Activated effector memory CD4-positive, alpha-beta T cell treated with Interleukin-2 at 50 U/mL for 16 hours (primary cell): ENCODE measurements at places on chromosomes 11 and 22.

GRCh38 chr11:70642266-70642665 is 243.9 kb downstream of the CTTN start:
- DNase-seq: no peak

GRCh38 chr22:31130873-31131272 is 8.1 kb downstream of the INPP5J start:
- DNase-seq: no peak

- no peak for DNase-seq
Observed at GRCh38 chr11:2298795-2299761, 2.6 kb downstream of the C11orf21 start.

DNA sequence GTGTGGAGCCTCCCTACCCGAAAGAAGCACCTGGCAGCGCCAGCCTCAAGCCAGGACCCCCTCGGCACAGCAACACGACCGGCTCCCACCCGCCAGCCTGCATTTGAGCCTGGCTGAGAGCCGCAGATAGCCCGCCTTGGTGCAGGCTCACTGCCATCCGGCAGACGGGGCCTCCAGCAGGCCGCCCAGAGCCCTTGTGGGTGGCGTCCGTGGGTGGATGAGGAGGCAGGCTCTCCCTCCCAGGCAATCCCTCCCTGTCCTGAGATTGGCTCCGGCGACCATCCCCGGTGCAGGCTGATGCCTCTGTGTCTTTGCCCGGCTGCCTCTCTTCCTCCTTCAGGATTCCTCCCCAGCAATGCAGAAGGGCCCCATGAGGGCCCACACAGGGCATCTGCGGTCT is 1527.9 kb downstream of the BRD1 start:
- DNase-seq: no peak

DNA sequence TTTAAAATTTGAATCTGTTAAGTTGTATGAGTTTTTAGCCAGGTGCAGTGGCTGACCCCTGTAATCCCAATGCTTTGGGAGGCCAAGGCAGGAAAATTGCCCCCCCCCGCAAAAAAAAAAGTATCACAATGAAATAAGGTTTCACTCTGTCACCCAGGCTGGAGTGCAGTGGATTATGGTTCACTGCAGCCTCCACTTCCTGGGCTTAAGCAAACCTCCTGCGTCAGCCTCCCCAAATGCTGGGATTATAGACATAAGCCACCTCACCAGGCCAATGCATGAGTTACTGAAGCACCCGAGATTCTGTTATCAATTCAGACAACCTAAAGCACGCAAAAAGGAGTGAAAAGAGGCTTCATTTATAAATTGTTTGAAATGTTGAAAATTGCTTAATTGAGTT is 2.4 kb upstream of the CHID1 start:
- DNase-seq: no peak

DNA sequence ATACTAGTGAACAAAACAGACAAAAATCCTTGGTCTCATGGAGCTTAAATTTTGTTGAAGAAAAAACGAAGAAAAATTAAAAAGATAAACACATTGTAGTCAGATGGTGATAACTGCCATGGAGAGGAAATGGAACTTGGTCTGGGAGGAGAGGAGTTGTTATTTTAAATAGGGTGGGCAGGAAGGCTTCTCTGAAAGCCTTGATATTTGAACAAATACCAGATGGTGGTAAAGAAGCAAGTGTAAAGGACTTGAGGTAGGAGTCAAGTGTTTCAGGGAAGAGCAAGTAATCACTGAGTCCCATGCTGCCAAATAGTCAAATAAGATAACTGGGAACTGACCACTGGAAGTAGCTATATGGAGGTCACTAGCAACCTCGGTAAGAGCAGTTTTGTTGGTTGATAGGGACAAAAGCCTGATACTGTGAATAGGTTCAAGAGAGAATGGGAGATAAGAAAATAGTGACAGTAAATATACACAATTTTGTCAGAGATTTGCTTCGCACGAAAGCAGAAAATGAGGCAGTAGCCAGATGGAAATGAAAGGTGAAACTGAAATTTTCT is 55.1 kb downstream of the SESN3 start:
- DNase-seq: no peak

DNA sequence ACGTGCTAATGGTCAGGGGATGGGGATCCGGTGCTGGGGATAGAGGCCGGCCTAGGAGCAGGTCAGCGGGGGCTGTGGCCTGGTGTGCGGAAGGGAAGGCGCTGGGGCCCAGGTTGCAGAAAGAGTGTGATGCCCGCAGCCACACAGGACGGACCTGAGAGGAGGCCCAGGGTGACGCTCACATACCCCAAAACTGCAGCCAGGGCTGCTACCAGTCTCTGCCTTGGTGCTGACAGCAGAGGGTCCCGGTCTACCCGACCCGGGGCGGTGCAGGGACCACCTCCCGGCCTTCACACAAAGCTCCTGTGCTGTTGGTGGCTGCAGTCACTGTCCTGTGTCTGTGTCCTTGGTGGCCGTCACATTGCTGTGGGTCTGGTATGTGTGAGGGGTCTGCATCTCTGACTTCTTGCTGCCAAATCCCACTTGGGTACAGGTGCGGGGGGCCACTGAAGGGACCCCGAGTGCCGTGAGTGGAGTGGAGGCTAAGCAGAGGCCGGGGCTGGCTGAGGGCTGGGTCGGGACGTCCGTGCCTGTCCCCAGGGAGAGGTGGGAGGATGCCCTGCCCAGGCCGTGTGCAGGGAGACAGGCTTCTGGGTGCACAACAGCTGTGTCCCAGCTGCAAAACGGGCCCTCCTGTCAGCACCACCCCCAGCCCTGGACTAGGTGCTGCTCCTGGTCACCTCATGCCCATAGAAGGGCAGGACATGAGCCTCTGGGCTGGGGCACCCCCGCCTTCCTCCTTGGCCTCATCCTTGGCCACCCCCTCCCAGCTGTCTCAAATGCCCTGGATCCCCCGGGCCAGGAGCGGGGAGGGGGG is 1.5 kb downstream of the LSP1 start:
- DNase-seq: no peak
